Activated CD4-positive, alpha-beta T cell treated with anti-CD3 and anti-CD28 coated beads, Interleukin-2, amount 50 U/mL, for 24 hours (primary cell): ENCODE measurements at places on chromosomes 3 and 15.

GRCh38 chr3:23219117-23219516 is 16.0 kb downstream of the UBE2E2 start:
- DNase-seq: no peak

GRCh38 chr3:53750253-53751210 is 95.7 kb downstream of the CHDH start:
- no peak for DNase-seq

- DNase-seq: no peak
Observed at GRCh38 chr3:10285272-10286132, 7.2 kb downstream of the GHRL start.

- no peak for DNase-seq
Observed at GRCh38 chr3:190892395-190892902, 30.0 kb upstream of the GMNC start.

DNA sequence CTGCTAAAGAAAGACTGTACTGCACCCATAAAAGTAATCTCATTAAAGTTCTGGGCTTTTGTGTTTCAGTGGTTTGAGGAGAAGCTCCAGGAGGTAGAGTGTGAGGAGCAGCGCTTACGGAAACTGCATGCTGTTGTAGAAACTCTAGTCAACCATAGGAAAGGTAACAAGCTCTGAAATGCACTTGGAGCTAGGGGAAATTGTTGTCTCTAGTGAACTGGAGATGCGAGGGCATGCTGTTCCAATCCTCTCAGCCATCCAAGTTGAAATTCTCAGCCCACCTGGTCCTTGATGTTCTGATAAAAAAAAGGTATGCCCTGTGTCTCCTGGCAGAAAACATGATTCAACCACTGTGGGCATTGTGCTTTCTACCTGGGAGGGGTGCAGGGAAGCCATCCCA is 21.4 kb upstream of the SNX22 start:
- no peak for DNase-seq

DNA sequence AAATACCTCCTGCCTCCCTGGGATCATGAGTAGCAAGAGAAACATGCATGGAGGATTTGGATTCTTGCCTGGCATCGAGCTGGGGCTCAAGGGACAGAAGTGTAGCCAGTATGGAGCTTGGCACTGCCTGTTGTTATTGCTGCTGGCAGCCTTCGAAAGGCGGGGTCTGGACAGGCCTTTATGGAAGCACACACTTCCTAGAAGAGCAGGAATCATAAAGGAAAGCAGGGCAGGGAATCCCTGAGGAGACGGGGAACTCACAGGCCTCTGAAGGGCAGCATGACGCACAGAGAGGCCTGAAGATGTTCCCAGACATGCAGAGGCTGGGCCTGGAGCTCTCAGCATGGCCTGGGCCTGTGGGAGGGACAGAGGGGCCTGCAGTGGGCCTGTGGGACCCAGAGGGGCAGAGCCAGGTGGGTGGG is 18.6 kb upstream of the SLC41A3 start:
- DNase-seq: no peak

DNA sequence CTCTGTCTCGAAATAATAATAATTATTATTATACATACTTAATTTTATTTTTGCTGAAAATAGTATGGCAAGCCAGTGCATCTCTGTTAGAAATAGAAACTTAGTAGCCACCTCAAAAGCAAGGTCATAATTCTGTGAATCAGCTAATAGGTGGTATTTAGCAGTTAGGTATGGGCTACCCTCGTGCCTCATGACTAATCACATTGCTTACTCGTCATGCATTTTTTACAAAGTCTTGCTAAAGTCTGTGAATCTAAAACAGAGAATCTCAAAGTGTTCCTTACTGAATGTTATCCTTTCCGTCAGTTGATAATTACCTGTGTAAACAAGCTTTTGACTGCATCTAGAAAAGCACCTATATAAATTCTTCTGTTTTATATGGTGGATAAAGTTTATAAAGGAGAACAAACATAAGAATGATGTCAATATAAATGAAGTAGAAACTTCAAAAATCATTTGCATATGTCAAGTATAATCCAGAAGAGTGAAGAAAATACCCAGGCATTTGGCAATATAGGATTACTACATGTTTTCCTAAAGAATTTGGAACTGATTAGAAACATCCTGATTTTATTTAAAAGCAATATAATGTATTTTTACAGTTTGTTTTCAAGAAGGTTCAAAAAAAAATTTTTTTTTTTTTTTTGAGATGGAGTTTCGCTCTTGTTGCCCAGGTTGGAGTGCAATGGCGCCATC is 6.2 kb downstream of the PPARG start:
- DNase-seq: no peak

GRCh38 chr3:48782046-48782445 is 65.0 kb upstream of the IP6K2 start:
- no peak for DNase-seq

DNA sequence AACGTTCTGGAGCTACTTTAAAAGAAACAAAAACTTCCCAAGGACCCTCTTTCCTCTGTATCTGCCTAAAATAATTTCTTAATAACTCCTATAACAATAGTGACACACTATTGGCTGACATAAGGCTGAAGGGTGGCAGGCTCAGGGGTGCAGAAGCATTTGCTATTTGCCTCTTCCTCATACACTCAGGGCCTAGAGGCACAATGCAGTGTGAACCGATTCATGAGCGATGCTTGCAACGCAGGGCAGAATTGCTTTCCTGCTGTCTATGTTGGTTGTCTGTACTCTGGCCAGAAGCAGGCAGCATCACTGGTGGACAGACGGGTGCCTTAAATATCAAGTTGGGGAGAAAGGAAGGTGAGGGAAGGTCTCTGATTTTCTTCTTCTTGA is 157.4 kb downstream of the AGBL1 start:
- DNase-seq: no peak

GRCh38 chr3:38365469-38366062 is 19.0 kb downstream of the XYLB start:
- no peak for DNase-seq

DNA sequence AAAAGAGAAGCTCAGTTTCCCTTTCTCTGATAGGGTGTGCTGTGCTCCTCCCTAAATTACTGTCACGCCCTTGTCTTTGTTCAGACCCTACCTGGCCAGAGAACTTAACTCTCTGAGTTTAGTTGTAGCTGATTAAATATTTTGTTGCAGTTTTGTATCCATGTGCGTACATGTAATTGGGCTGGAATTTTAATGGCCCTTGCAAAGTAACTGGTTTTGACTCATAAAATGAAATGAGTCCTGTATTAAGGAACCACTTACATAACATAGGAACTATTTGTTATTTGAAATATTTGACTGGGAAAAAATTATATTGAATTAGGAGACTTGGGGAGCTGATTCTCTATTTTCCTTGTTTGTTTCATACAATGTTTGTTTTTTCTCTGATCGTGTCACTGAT is 80.2 kb downstream of the LRRK1 start:
- DNase-seq: no peak

DNA sequence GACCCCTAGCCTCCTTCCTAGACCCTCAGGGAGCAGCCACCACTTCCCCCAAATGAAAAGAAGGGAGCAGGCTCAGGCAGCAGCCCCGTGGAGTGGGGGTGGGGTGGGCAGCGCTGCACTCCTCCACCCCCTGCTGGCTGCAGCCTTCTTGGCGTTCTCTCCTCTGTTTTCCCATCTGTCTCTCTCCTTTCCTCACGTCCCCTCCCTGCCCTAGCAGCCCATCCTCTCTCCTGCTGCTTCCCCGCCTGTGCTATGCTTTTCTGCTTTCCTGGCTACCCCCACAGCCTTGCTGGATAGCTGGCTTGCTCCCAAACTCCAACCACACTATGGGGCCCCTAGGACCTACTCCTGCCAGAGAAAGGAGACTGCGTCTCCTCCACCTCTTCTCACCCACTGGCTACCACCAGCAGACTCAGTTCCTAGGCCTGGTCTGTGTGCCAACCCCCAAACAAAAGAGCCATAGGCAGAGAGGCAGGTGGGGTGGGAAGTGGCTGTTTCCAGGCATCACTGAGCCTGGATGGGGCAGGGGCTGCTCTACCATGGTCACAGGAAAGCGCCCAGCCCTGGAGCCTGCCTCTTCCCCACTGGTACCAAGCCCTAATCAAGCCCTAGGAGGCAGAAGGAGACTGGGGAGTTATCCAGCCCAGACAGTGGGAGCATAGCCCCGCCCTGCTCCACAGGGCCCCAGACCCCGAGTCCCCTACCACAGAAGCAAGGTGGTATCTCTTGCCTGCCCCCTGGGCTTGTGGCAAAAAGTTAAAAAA is 3.4 kb upstream of the DISP2 start:
- DNase-seq: no peak

- DNase-seq: no peak
Observed at GRCh38 chr3:17932136-17932771, 189.8 kb upstream of the TBC1D5 start.

DNA sequence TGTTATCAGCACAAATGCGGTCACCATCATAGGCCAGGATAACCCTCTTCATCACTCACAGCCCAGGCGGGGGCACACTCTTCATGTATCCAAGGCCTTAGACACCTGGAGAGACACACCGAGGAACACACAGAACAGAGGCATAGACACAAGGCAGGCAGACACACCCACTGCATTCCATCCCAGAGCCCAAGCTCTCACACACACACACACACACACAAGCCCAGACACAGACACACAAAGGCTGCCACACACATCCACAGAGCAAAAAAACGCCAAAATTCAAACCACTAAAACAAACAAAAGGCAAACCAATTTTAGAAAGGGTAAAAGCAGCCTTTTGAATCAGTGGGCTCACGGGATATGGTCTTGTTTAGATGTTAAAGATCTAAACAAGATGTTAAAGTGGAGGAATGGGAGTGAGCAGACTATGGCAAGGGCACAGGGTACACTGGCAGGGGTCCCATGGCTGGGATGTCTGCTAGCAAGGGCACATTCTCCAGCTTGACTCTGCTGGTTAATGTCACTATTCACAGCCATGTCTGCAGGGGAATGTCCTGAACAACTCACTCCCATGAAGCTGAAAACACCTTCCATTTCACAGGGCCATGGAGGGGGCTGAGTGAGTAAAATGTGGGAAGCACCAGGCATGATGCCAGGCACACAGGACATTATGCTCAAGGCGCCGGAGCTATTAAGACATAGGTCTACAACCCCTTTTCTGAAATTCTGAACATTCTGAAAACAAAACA is 14.9 kb upstream of the CRABP1 start:
- DNase-seq: no peak

DNA sequence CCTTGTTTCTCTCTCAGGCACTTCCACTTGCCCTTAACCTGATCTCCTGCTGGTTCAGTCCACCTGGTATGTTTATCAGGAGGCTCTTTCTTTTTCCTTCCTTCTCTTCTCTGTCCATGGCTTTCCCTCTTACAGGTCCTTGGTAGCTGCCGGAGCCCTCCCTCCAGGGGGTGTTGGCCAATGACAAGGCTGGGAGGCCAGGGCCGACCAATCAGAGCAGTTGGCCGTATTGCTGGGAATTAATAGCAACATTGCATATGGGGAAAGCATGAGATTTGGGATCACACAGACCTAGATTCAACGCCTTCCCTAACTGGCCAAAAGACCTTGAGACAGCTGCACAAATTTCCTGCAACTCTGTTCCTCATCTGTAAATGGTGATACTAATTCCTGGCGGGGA is 62.4 kb downstream of the CEMIP start:
- DNase-seq: no peak
